ENCODE measurements at places on chromosomes 6 and 20.

GRCh38 chr6:42041481-42042053 is 8.8 kb upstream of the TAF8 start:
- DNase-seq = no peak

GRCh38 chr6:15287670-15288375 is 42.0 kb downstream of the JARID2 start:
- no peak for DNase-seq

- DNase-seq = no peak
These were observed 22.0 kb upstream of the L3MBTL3 start for GRCh38 chr6:129996387-129996786.

DNA sequence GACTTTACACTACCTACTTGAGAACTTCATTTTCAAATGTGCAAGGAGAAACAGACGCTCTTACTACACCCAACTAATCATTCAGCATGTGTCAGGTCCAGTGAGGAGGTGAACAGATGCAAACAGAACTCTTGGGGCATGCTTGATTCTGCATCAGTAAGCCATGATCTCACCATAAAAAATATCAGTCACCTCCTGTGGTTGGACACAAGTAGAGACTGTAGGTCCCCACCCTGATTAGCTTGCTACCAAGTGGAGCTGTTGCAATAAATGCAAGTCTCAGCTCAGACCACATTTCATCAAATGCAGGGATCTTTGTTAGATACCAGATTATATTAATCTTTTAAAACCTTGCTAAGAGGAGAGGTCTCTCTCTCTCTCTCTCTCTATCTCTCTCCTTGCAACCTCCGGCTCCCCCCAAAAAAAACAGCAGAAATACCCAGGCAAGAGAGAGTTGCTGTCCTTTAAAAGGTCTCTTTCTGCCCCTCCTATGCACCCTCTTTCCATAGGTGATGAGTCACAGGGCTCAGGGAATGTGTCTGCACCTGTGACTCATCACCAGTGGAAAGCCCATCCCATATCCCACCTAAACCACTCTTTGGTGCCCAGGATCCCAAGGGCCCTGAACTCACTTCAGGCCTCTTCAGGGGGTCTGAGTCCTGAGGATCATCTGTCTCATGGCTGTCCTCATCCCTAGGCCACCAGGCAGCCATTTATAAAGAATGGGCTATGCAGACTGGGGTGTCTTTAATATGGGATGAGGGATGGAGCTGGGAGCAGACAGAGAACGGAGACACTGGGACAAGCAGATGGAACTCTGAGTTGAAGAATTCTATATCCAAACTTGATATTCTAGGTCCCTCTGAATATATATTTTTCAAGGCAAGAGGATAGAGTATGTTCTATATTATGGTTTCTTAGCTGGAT is 154.5 kb downstream of the QRSL1 start:
- DNase-seq = no peak

DNA sequence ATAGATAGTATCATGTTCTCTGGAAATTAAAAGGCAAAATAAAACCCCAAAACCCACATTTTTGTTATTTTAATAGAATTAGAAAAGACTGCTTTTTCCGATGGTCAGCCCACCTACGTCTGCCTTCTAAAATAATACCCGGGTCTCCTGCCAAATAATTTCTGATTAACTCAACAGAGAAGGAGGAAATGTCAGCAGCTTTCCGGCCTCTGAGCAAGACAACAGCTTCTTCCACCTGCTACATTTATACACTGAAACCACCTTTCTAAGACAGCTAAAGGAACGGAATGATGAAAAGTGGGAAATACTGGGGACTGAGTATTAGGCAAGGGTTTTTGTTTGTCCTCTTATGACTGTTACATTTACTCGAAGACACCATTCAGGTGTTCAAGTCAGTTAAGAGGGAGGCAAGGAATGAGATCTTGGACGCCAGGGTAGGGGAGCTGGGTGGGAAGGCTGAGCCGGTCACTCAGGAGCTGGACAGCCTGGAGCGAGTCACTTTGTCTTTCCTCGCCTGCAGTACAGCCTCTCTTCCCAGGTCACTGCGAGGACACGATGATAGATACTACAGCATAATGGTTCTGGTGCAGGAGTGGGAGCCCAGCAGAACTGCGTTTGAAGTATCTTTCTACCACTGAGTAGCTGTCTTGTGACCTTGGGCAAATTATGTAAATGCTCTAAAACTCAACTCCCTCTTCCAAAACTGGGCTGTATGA is 96.3 kb upstream of the QKI start:
- no peak for DNase-seq

DNA sequence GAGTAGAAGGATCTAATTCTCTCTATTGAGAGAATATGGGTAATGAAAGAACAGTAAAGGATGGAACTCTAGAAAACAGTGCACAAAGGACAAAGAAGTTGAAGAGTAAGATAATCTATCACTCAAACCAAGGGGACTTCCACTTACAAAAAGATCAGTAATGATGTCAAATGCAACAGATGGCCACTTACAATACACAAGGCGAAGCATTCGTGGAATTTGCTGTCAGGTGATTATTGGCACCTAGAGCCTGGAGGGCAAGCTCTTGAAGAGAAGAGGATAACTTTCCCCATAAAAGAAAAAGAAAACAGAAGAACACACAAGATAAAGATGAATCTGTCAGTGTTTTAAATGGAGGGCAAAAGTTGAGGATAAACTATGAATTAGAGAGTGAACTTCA is 256.0 kb upstream of the TCF21 start:
- DNase-seq = no peak

GRCh38 chr20:58402827-58403226 is 13.8 kb downstream of the VAPB start:
- no peak for DNase-seq

GRCh38 chr6:46756469-46757213 is 9.9 kb downstream of the ANKRD66 start:
- DNase-seq = no peak

- DNase-seq = no peak
These were observed 92.9 kb downstream of the ZMYND8 start for GRCh38 chr20:47263465-47264084.

GRCh38 chr20:47230811-47231256 is 125.7 kb downstream of the ZMYND8 start:
- no peak for DNase-seq

DNA sequence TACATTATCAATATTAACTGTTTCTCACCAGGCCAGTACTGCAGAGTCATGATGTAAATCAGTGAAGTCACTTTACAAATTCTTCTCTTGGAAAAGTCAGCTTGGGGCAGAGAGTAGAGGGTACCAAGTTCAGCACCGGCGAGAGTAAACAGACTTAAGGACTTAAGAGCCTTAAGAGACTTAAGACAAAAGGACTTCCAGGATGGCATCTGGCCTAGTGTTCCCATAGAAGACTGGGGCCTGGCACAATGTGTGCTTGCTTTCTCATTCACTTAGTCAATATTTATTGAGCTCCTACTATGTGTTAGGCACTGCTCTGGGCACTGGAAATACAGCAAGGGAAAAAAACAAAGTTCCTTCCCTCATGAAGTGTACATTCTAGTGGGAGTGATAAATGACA is 1.4 kb upstream of the SNPH start:
- DNase-seq = no peak

DNA sequence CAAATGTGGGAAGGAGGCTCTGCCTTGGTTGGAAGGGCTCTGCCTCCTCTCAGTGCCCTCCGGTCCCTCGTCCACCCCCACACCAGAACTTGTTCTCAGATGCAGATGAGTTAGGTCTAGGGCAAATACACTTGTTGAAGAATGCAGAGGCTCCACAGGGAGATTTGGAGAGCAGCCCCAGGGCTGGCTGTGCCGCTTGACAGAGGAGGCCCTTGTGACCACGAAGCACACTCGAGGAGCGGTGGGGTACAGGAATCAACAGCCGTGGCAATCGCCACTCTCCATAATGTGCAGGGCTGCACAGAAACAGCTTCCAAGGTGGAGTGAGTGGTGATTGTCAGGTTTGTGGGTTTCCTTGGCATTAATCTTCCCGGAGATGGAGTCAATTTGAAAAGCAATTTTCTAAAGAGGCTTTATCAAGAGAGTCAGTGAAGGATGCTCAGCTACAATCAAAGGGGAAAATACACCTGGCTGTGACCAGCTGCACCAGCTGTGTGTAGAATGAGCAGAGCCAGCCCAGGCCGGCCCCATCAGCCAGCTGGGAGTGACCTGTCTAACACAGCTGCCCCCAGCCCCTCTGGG is 59.5 kb downstream of the BFSP1 start:
- no peak for DNase-seq

DNA sequence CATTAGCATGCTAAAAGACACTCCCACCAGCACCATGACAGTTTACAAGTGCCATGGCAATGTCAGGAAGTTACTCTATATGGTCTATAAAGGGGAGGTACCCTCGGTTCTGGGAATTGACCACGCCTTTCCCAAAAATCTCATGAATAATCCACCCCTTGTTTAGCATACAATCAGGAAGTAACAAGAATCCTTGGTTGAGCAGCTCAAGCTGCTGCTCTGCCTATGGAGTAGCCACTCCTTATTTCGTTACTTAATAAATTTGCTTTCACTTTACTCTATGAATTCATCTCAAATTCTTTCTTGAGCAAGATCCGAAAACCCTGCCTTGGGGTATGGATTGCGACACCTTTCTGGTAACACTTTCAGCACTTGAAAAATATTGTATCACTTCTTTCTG is 243.0 kb downstream of the BMP2 start:
- DNase-seq = no peak

DNA sequence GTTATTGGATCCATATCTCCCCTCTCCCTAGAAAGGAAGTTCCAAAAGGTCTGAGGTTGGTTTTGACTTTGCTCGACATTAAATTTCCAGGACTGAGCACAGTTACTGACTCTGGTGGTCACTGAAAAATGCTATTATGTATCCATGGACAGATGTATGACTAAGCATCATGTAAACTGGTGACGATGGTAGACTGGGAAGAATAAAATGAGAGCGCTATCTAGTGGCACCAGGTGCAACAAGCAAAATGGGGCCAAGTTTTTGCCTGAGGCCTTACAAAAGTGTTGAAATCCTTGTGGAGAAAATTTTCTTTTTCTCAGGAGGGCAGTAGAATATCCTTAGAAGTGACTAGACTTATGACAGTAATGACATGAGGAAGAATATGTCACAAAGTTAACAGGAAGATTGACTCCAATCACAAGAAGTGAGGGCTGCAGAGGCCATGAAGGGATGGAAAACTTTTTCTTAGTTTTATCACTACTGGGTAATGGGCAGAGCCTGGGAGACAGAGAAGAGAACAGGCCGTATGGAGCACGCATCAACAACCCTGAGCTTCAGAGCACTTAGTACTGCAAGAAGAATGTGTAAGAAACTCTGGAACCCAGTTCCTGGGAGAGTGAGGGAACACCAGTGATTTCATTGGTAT is 88.9 kb upstream of the ELOVL5 start:
- DNase-seq = peak; percentile 70

DNA sequence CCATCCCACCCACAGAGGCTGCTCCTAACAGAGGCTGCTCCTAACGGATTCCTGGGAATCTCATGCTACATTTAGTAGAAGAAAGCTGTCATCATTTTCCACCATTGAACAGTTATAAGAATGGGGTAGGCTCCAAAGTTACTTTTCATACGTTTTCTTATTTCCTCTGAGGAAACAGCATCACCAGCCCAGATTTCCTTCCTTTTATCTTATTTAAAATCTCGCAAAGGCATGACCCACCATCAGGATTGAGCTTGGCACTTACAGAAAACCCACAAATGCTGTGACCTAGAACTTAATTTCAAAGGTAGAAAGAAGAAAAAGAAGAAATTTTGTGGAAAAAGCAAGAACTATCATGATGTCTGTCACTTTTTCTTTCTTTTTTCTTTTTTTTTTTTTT is 168.0 kb downstream of the LY86 start:
- DNase-seq = no peak
